Stimulated activated CD8-positive, alpha-beta memory T cell treated with anti-CD3 and anti-CD28 coated beads, Interleukin-15, amount 100 ng/mL, for 24 hours (primary cell): ENCODE measurements at places on chromosomes 7 and 10.
A peak's percentile ranks its signal among the peaks of the same experiment; 100 is the strongest.

DNA sequence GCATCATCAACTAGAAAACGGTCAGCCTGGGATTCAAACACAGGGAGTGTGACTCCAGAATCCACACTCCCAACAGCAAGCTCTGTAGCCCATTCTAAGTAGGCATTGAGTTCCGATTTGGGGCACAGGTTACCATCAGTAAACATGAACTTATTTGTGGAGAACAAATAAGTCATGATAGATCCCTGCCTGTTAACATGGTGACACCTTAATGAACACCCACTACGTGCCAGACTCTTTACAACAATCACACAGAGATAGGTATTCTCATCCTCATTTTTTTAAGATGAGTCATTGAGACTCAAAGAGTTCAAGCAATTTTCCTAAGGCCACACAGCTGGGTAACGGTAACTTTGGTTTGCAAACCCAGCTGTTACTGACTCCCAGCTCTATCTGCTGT lies 91.5 kb downstream of the LYZL2 start:
- DNase-seq: no peak

GRCh38 chr10:94983555-94983954 lies 45.1 kb downstream of the CYP2C9 start:
- no peak for DNase-seq

GRCh38 chr10:124917428-124918190 lies 24.3 kb upstream of the ZRANB1 start:
- DNase-seq: peak; percentile 3

DNA sequence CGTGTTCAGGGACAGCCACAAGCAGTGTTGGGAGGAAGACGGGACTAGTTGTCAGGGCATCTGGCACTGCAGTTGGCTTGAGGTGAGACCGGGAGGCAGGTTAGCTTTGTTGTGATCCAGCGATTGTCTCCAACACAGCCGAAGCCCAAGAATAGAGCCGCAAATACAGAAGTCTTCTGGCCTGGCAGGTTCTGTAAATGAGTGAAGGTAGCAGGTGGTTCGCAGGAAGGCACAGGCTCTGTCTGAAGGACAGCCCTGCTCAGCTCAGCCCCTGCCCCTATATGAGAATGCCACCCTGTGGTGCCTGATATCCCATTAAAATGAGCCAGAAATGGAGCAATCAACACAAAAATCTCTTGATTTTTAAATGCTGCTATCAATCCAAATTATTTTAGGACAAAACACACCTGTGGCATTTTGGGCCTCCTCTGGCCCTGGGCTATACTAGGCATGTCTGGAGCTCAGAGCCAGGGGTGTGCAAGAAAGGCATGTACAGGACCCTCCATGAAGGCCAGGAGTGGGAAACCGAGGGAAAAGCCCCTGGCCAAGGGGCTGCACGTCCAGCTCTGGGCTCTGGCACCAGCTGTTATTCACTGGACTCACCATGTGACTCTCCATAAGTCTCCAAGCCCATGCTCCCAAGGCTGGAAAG lies 11.2 kb upstream of the C10orf71 start:
- DNase-seq: no peak

DNA sequence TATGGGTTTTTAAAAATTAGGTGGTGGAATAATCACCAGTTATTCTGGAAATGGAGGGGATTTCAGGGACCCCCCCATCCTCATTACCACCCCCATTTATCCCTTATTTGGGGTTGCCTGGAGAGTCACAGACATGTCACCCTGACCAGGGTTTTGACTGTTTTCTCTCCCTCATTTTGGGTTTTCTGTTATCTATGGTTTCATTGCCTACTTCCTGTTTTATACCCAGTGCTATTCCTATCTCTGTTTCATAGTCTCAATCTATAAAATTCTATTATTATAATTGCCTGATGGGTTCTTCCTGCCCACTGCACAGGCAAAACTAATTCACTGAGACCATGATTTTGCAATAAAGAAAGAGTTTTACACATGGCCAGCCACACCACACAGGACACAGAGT lies 15.9 kb upstream of the FAM221A start:
- DNase-seq: no peak

- DNase-seq: no peak
These were observed 51.6 kb downstream of the PDGFA start for GRCh38 chr7:467856-468545.

GRCh38 chr7:471191-471865 lies 48.3 kb downstream of the PDGFA start:
- DNase-seq: no peak

DNA sequence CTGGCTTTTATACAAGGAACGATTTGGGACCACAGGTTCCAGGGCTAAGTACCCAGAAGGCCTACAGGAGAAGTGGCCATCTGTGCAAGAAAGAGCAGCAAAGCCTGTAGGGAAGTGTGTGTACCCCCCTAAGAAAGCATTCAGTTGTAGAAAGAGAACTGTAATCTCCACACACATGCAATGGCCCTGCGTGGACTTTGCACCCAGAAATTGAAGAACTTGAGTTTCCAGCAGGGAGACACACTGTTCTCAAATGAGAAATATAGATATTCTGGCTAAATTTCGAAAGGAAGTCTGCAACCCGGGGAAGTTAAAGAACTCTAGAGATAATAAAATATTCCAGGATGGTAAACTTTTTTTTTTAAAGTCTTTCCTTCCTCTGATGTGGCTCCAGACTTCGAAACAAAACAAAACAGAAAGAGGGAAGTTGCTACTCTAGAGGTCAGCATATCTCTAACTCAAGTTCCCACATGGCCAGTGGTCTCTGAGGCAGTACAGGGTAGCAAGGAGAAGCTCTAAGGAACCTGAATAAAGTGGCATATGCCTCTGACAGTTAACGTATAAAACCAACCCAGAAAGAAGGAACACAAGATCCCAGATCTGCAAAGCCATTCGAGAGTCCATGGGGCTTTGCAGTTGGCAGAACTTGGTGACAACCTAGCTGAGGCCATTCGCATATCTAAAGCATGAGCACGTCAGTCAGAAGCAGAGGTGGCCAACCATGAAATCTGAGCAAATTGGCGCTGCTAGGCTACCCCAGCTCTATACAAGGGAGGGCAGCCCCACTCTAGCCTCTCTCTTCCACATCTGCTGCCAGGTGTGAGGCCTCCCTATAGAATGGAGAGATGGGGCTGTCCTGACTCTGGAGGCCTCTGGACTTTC lies 56.6 kb downstream of the ELMO1 start:
- no peak for DNase-seq

GRCh38 chr10:21084700-21085099 lies 187.6 kb upstream of the NEBL start:
- no peak for DNase-seq

GRCh38 chr10:69394020-69394419 lies 22.7 kb downstream of the TACR2 start:
- DNase-seq: no peak

- no peak for DNase-seq
These were observed 9.1 kb downstream of the CELF2 start for GRCh38 chr10:11026773-11027172.

GRCh38 chr7:125573126-125573525 lies 643.5 kb upstream of the POT1 start:
- no peak for DNase-seq

- DNase-seq: no peak
These were observed 163.3 kb downstream of the IPMK start for GRCh38 chr10:58104351-58104751.

DNA sequence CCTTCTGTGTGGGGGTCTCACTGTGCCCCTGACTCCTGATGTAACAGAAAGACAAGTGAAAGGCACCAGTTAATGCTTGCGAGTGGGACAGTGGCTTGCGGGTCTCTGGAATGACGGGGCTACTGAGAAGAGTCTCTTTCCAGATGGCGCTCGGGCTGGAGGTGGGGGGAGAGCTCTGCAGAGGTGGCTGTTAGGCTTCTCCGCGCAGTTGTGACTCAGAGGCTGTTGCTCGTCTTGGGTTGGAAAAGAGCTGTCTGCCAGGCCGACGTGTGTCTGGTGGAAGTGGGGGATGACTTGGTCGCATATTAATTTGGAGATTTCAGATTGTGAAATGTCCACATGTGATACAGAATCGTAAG lies 27.9 kb upstream of the SH2B2 start:
- no peak for DNase-seq

DNA sequence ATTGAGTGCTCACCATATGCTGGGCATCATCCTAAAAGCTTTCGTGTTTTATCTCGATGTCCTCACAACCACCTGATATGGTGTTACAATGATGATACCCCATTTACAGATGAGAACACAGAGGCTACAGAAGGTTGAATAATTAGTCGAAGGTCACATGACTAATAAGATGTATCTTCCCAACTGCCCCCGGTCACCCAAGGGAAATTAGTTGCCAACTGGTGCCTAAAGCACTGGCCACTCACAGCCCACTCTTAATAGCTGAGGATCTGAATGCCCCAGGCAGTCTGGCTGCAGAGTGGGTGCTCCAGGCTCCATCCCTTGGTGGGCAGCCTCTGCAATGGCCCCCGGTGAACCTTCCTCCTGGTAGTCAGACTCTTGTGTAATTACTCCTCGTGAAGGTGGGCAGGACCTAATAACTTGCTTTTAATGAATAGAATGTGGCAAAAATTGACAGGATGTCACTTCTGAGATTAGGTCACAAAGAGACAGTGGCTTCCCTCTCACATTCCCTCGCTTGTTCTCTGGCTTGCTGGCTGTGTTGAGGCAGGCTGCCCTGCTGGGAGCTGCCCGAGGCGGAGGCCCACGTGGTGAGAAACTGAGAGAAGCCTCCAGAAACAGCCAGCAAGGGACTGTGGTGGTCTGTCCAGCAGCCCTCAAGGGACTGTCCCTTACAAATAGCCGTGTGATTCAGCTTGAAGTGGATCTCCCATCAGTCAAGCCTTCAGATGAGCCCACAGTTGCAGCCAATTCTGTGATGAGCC lies 109.4 kb downstream of the ARHGAP22 start:
- DNase-seq: no peak

DNA sequence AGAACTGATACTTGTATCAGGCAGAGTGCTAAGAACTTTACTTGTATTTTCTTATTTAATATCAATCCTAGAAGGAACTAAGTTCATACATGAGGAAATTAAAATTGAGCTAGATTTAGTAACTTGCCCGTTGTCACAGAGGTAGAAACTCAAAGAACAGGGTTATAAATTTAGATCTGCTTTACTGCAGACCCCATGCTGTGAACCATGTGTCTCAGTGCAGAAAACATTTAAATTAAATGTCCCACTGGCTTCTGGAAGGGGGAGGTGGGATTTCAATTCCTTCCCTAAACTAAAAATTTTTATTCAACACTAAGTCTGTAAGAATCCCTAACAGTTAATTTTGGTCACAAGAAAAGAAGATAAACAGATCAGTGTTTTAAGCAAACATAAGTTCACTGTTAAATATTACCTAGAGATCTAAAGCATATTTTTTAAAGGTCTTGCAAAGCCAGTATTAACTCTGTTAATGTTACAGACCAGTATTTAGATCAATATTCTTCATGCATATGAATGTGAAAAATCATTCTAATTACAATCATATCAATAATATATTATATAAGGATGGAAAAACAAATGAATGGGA lies 23.1 kb downstream of the WASL start:
- no peak for DNase-seq

GRCh38 chr7:114930829-114931655 lies 9.1 kb downstream of the MDFIC start:
- DNase-seq: no peak

DNA sequence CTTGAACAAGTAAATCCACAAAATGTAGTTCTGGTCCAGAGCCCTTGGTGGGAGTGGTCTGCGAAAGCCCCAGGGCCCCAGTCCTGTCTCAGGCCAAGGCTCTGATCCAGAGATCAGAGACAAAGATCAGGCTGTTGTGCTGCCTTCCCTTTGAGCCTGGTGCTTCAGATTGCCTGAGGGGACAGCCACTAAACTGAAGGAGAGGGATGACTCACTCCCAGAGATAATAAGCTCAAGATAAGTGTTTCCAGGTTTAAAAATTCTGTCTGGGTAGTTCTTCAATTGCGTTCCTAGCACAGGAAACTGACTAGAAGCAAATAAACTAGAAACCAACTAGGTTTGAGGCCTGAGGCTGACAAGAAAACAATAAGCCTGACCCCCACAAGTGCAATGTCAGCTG lies 190.2 kb downstream of the RAMP3 start:
- DNase-seq: no peak

- DNase-seq: peak; percentile 31
These were observed 792 bp downstream of the ZNF746 start for GRCh38 chr7:149496642-149497391.

DNA sequence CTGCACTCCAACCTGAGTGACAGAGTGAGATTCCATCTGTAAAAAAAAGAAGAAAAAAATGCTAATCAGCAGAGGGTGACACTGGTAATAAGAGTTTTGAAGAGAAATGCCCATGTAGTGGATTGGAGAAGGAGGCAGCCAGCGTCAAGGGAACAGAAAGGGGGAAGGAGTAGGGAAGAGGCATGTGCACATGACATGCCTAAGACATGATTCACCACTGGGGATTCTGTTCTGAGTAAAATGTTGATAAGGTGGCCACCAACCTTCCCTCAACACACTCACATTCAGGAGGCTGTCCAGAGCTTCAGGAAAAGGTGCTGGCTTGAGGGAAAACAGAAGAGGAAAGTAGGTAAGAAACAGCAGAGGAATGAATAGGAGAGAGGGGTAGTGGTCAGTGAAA lies 39.9 kb downstream of the AKR1D1 start:
- DNase-seq: no peak

GRCh38 chr10:42623929-42624328 lies 14.4 kb downstream of the ZNF33B start:
- DNase-seq: no peak

- no peak for DNase-seq
These were observed 50.6 kb upstream of the IL6 start for GRCh38 chr7:22676385-22676784.

DNA sequence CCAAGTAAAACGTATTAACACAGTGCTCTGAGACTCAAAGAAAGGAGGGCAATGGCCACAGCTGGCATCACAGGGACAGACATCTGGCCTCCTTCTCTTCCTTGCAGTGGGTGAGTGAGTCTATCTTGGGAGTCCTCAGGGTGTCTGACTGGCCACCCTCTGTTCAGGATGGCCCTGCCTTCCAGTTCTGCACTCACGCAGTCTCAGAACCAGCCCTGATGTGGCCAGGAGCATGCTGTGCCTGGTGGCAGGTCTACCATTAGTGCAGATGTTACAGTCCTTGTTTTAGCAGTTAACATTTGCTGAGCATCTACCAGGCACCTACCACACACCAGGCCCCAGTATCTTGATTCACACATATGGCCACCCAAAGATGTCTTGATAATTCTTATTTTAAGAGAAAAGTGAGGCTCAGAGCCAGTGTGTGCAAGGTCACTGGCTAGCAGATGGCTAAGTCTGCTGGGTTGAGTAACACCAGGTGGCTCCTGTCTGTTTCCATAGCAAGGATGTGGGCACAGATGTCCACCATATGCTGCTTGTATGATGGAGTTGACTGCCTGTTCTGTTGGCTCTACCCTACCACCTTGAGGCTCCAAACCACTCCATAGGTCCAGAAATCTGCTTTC lies 23.2 kb upstream of the ARHGAP22 start:
- DNase-seq: no peak

- DNase-seq: no peak
These were observed 432.0 kb downstream of the ATRNL1 start for GRCh38 chr10:115525141-115525540.

DNA sequence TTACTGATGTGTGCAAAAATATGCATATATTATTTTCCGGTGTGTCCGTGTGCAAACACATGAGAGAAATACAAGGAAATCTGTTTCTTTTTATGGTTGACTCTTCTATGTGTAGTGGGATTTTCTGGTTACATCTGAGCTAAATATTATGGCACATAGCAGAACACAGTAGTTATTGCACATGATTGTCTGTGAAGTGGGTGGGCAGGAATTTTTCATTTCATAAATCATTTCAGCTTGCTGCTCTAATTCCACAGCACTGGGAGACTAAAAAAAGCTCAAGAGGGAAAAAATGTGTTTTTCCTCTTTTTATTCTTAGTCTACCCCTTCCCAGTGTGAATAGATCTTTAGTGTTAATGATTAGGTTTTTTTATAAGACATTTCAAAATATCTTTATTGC lies 197.9 kb downstream of the MBL2 start:
- DNase-seq: no peak
